Fibroblast of villous mesenchyme (primary cell): ENCODE measurements at places on chromosomes 1 and 21.
A peak's percentile ranks its signal among the peaks of the same experiment; 100 is the strongest.

DNA sequence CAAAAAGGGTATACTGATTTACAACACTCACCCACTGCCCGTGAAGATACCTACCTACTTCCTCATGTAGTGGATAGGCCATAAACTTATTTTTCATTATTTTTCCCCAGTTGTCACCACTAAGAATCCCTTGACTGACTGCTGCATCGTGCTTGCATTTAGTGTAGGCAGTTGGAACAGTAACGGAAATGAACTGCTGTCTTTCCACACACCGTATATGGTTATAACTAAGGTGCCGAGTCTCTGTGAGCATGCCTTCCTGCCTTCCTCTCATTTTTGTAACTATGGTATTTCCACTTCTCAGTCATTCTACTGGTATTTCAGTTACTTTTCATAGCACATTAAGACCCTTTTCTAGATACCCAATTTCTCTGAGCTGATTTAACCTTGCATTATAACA is 36.4 kb downstream of the SLC35F3 start:
- no peak for DNase-seq

- DNase-seq, result no peak
These were observed 25.5 kb downstream of the OVGP1 start for GRCh38 chr1:111402083-111402482.

- no peak for DNase-seq
These were observed 100.3 kb downstream of the CACNA1E start for GRCh38 chr1:181583598-181583997.

DNA sequence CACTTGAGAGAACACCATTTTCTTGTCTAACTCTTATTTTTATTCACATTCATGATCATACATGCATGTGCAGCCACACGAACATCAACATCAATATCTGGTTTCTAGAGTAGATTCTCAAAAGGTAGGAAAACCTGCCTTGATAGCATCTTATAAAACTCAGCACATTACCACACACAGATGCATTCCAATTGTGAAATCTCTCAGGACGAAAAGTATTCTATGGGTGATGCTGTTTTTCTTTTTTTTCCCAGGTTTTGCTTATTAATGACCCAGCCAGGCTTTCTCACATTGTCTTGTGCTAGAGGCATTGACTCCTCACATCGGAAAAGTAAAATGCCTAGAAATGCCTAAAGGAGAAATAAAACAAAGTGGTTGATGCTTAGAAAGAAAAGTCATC is 562.8 kb downstream of the KIF26B start:
- DNase-seq, result no peak

DNA sequence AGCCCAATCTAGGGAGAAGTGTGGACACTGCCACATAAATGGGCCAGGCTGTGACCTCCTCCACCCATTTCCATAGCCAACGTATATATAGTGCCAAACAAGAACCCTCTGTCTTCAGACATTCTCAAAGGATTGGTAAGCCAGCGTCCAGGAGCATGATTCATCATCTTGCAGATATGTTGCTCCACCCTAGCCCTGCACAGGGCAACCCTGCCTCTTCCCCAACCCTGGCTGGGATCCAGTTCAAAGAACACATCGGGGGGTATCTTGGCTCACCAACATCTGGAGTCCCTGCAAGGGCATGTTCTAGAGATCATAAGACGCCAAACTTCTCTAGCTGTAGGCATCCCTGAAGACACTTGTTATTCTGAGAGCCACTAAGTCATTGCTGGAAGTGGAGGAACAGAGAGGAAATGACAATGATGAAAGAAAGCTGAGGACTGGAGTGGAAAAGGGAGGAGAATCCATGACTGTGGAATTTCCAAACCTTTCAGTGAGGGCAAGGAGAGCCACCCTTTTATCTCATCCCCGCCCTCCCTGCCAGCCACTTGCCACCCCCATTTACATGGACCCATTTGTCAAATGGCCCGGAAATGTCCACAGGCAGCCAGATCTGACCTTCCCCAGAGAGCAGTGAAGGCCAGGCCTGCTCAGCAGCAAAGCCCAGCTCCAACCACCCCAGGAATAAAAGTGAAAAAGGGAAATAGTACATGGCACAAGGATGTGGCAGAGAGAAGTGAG is 144.1 kb upstream of the CTTNBP2NL start:
- peak; percentile 69 for DNase-seq

DNA sequence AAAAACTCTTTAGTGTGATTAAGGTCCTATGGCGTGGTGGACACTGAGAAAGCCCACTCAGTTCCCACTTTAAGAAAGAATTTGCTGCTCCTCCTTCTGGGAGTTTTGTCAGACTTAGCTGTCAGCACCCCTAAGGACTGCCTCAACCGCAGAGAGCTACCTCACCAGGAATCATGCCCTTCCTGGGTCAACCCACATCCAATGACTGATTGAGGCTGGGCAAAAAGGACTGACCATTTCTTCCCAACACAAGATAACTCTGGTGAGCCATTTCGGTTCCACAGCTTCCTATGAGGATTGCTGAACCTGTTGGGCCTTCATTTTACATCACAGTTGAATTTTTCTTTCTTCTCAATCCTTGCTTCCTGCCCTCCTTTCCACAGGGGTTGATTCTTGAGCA is 197.9 kb downstream of the NCAM2 start:
- no peak for DNase-seq

DNA sequence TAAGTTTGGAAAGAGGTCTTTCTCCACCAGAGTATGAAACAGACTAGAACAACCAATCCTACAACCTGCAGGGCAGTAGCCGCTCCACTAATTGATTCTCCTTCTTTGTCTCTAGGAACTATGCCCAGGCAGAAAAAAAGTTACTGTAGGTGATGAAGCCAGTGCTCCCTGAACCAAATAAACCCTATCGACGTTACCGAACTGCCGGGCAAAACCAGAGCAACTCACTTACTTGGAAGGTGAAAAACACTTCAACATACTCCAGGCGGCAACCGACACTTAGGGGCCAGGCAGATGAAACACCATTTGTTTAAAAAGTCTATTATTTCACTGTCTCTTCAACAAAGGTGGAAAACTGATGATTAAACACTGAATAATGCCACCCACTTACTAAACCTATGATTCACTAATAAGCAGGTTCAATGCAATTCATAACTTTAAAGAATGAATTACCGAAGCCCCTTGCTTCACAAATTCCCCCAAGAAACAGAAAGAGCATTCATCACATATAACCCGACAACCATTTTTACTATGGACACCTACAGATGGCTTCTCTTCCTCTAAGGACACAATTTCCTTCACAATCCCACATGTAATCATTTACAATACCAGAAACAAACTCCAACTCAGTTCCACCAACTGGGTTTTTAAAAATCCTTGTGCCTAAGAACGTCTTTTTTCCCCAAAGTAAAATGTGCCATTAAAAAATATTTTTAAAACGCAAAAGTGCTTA is 1.6 kb downstream of the NRIP1 start:
- peak; percentile 36 for DNase-seq

GRCh38 chr1:218751208-218751948 is 406.2 kb downstream of the TGFB2 start:
- DNase-seq, result no peak

- peak; percentile 90 for DNase-seq
These were observed 255.9 kb downstream of the NFIA start for GRCh38 chr1:61337981-61338848.

- DNase-seq, result no peak
These were observed 14.5 kb upstream of the MX1 start for GRCh38 chr21:41411449-41412089.

DNA sequence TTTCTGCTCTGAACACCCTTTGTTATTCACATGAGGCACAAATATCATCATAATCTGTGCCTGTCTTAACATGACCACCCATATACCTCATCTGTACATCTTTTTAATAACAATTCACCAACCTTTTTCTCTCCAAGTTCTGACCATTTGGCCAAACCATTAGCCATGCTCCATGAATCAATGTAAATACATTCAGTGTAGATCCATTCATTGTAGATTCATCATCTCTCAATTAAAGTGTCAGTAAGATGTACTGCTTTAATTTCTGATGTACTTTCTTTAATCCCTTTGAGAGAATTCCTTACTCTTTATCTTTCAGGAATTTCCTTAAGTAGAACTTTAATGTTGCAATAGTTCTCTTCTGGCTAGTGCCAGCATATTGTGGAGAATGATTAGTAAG is 126.2 kb upstream of the LRRC7 start:
- peak; percentile 16 for DNase-seq

DNA sequence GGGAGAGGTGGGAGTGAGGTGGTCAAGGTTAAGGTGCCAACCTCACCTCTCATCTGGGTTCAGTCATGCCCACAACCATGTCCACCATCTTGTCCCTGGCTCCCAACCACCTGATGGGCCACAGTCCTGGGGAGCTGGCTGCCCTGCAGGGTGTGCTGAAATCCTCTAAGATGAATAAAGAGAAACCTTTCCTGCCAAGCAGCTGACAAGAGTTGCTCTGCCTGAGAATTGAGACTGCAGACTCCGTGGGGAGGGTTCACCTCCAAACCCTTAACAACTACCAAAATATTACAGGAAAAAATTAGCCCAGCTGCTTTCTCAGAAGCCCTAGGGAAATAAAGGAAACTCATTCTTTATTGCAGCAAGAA is 15.2 kb upstream of the FGR start:
- DNase-seq, result no peak

DNA sequence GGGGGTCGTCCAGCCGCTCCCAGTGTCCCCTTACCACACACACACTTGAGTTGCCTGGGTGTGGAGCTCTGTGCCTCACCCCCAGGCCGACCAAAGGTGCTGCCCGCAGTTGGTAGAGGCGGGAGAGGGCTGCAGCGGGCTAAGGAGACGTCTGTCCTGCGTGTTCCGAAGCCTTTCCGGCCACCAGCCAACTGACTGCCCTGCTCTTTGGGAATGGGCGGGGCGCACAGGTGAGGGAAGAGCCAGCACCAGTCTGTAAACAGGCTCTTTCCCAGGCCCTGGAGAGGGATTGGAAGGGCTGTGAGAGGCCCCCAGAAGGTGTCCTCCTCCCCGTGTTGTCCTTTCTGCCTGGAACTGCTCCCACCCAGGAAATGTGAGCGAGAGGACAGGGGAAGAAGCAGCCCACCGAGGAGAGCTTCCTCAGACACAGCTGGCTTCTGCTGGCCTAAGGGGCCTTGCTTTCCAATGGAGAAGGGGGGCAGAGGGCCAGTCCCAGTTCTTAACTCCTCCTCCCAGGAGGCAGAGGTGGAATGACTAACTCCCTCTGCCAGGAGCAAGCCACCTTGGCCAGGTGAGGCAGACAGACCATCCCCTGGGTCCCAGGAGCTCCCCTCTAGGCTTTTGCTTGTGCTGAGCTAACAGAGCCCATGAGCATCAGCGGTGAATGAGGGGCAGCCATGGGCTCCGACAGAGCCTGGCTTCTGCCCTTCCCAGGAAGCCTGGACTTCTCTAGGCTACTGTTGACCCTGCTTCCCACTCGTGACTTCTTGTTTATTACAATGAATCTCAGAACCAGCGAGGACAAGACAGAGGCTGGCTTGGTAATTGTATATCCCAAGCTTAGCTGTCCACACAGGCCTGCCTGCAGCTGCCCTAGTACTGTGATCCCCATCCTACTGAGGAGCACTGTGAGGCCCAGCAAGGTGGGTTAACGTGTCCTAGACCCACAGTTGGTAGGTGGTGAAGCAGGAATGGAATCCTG is 158.1 kb upstream of the COA6 start:
- DNase-seq, result no peak

GRCh38 chr1:161313554-161314200 is 504 bp upstream of the SDHC start:
- no peak for DNase-seq

DNA sequence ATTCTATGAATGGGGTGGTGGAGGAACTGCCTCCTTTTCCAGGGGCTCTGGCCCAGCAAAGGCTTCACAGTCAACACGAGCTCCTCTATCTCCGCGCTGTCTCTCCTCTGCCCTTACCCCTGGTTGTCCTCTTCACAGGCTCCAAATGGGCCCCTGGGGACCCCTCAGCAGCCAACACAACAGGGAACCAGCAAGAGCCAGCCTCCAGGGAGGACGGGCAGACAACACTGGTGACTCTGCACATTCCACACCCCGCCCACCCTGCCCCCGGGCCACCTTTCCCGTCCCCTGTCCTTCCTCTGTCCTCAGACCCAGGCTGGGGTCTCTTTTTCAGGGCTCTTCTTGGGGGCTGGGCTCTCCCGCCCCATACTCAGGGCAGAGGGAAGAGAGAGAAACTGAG is 17.5 kb upstream of the ETV3 start:
- DNase-seq, result no peak

DNA sequence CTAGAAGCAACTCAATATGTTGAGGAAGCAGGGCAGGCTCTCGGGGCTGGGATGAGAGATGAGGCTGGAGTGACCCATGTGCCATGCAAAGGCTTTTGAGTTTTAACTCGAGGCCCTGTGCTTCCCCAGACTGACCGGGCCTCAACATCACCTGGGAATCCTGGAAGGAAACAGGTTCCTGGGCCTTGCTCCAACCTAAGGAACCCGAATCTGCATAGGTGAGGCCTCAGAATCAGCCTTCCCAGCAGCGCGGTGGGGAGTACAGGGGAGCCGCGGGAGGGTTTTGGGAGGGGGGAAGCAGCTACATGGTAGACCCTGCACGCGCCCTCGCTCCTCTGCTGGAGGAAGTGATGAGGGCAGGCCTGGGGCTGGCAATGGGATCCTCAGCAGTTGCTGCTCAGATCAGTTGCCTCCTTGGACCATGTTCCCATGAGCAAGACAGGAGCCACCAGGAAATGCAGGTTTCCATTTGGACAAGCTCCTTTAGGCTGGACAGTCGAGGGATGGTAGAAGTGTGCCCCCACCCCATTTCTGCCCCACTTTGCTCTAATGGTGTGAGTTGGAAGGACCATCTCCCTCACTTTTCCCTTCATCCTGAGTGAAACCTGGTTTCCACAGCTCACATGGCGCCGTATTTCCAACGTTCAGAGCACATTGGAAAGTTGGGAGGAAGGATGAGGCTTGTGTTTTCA is 4.5 kb upstream of the KIAA1614 start:
- DNase-seq, result no peak

DNA sequence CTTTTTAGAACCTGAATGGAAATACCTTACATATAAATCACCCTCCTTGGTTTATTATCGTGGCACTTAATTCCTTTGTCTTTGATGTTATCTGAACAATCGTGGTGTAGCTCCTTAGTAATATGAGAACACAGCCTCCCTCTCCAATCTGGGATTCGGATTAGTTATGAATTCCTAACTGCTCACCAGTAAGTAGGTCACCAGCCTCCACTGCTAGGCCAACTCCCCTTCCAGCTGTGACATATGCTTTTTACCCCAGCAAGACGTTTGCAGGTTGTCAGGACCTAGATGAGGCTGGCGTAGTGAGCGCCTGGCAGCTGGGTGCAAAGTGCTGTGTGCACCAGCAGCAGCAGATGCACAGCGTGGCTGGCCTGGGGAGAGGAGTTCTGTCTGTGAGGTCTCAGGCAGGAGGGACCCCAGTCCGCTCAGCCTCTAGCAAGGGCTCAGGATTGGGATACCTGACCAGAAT is 38.2 kb downstream of the NTPCR start:
- DNase-seq, result peak; percentile 71

GRCh38 chr1:20317471-20317870 is 26.8 kb downstream of the VWA5B1 start:
- DNase-seq, result no peak
